Activated CD4-positive, alpha-beta T cell treated with anti-CD3 and anti-CD28 coated beads, Interleukin-2, amount 50 U/mL, for 48 hours (primary cell): ENCODE measurements at places on chromosomes 7 and 10.

DNA sequence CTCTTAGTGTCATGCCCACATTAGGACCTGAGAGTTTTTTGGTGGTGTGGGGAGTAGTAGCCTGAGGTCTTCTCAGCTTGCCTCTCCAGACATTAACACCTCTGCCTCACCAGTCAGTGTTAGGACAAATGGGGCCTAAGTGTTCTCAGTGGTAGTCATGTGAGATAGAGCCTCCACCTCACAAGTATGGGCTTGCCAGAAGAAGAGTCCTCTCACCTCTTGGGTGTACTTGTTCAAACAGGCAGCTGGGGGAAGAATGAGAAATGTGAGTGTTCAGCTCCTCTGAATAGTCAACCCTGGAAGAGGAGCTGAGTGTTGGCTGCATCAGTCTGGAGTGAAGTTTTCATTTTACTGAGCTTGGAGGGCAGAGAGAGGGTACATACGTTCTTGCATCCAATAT, 464.6 kb downstream of the POM121L12 start:
- DNase-seq: no peak

- DNase-seq: no peak
Measured at GRCh38 chr10:58143944-58144343, 123.8 kb downstream of the IPMK start.

DNA sequence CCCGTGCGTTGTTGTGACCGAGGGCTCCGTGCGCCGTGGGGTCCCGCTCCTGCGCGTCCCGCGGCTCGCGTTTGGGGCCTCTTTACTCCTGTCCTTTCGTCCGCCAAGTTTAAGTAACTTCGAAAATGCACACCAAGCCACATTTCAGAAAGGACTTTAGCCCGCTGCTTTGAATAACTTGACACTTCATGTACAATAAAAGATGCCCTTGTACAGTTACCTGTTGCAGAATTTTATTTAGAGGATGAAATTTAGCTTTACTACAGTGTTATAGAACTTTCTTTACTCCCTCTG, 459 bp downstream of the SUGCT start:
- DNase-seq: no peak

GRCh38 chr7:76069238-76069638, 21.3 kb downstream of the MDH2 start:
- DNase-seq: no peak

- DNase-seq: no peak
Measured at GRCh38 chr7:151597541-151598444, 78.1 kb upstream of the RHEB start.

- no peak for DNase-seq
Measured at GRCh38 chr7:33882040-33882837, 23.1 kb upstream of the BMPER start.

GRCh38 chr7:115634633-115635032, 395.9 kb downstream of the TFEC start:
- no peak for DNase-seq

GRCh38 chr10:116254422-116255155, 18.4 kb downstream of the GFRA1 start:
- DNase-seq: no peak

DNA sequence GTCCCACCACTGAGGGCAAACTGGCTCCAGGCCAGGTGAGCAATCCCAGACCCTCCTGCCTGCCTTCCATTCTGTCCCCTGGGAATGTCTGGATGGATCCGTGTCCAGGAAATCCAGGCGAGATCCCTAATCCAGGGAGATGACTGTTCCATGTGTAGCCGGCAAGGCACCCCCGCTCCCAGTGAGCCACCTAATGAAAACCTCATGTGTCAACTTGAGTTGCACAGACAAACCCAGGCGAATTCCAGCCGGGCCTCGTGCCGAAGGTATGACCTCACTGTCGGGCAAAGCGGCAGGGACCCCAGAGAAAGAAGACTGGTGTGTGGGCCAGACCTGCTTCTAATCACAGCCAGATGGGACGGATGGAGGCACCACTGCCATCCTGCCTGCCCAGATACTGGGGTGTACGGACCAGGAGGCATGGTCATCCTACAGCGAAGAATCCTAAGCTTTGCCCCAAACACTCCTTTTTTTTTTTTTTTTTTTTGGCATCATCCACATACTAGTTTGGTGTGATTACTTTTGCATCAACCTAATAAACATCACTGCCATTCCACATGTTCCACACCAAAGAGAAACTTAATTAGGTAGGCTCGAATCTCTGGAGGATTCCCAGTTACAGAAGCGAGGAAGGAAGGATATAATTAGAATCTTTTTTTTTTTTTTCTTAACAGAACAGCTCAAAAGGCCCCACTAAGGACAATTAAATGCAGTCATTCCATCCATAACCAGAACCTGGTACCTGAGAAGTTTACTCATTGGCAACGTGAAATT, 313.1 kb downstream of the CALN1 start:
- DNase-seq: no peak

- no peak for DNase-seq
Measured at GRCh38 chr10:21715531-21716195, 181.6 kb downstream of the MLLT10 start.
